Stimulated activated CD4-positive, alpha-beta T cell treated with anti-CD3 and anti-CD28 coated beads, Interleukin-15, amount 100 ng/mL, for 48 hours (primary cell): ENCODE measurements at places on chromosomes 4 and X.

- DNase-seq, result no peak
These were observed 22.2 kb downstream of the CRMP1 start for GRCh38 chr4:5870701-5871100.

GRCh38 chrX:24428516-24428915, 36.6 kb upstream of the PDK3 start:
- no peak for DNase-seq

DNA sequence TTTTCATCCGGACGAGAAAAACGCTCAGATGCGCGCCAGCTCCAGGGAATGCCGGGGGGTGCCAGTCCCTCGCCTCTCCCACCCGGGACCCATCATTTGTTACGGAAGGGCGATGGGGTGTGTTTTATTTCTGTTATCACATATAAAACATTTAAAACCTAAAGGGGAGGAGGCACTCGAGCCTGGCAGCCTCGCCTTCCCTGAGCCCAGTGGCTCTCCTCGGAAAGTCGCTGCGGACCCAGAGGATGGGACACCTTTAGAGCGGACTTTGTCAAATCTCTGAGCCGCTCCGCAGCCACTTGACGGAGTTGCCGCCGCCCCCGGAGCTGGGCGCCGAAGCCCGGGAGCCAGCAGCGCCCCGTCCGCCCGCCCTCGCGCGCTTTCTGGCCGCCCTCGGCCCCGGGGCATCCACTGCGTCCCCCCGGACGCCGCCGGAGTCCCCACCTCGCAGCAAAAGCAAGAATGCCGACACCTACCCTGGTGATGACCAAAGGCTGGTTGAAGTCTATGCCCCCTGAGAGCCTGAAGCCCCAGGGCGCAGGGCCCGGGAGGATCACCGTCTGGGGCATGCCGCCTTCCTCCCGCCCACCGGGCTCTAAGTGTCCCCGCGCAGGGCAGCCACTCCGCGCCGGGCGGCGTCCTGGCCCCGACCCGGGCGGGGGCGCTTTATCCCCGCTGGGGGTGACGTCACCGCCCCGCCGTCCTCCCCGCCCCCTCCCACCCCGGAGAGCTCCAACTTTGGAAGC, at the start of gene PDLIM3:
TSS of gene PDLIM3 (minus strand) at position 642 of the 746 bp plus-strand sequence. CDS start at position 569, 73 bp downstream.
- no peak for DNase-seq

DNA sequence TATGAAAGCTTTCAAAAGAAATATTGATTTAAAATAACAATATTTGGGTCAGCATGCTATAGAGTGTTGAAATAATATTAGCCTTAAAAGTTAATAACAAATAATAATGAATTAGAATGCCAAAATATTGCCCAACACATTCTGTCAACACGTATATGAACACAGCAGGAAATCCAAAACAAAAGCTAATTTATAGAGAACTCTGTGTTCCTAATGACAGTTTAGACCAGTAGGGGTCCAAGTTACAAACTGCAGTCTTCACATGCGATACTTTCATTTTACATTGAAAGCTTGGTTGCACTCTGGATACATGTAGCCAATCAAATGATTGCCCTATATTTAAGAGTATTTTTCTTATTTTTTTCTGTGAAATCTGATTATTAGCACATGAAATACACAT, 274.4 kb downstream of the DCTD start:
- no peak for DNase-seq

GRCh38 chr4:93199492-93199891, 629.1 kb upstream of the ATOH1 start:
- DNase-seq, result no peak

GRCh38 chrX:11792461-11793421, 34.7 kb downstream of the MSL3 start:
- DNase-seq, result peak; percentile 64

DNA sequence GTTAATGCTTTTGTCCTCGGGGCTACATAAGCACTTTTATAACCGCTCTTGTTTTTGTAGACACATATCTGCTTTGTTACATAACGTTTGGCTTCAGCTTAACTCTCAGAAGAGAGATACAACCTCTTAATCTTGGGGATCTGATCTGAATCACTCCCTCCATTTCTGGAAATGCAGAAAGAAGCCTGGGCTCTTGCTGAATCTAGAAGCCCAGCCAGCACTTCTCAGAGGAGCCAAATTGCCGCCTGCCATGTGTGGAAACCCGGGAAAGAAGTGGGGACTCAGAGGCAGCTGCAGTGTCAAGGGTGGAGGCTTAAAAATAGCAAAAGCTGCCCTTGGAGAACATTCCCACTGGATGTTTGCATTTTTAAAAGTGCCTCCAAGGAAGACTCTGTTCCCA, 69.3 kb upstream of the LDB2 start:
- no peak for DNase-seq

- DNase-seq, result no peak
These were observed 110.7 kb downstream of the TMEM47 start for GRCh38 chrX:34546366-34546765.

DNA sequence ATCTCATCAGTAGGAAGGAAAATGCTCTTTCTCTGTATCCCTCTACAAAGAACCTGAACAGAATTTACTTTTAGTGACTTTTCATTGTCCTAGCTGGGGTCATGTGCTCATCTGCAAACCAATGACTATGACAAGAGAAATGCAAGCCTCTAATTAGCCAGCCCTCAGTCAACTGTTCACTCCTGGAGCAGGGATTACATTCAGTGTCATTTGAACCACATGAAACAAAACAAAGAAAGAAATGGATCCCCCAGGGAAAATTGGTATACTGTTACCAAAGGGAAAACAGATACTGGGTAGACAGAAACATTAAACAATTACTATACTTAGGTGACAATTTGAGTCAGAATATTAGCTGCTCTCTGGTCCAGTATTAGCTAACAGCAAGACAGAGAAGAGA, 173.6 kb downstream of the RCHY1 start:
- DNase-seq, result no peak

DNA sequence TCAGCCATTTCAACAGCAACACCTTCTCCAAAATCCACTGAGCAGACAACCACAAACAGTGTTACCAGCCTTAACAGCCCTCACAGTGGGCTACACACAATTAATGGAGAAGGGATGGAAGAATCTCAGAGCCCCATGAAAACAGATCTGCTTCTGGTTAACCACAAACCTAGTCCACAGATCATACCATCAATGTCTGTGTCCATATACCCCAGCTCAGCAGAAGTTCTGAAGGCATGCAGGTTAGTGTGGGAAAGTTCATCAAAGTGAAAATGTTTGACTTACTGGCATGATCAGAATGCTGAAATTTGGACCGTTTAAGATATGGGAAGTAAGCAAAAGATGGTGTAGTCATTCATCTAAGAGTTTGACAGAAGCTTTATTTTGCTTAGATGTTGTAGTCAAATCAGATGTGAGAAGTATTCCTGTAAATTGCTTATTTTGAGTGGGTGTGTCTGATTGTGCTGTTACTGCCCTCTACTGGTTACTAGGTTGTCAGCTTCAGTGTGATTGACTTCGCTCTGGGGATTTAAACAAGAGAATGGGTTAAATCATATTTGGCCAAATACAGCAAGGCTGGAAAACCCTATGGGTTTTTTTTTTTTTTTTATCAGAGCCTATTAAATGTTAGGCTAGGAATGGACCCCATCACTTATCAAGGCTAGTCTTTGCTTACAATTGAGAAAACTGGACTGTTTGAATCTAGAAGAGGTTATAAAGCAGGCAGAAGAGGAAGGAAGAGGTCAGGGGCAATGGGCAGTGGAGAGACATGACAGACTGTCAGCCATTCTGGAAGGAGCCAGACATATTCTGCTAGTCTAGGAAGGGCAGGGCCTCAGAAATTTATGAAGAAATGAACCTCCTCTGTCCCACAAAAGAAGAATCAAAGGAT, 130.3 kb downstream of the DIPK2B start:
- DNase-seq, result no peak

DNA sequence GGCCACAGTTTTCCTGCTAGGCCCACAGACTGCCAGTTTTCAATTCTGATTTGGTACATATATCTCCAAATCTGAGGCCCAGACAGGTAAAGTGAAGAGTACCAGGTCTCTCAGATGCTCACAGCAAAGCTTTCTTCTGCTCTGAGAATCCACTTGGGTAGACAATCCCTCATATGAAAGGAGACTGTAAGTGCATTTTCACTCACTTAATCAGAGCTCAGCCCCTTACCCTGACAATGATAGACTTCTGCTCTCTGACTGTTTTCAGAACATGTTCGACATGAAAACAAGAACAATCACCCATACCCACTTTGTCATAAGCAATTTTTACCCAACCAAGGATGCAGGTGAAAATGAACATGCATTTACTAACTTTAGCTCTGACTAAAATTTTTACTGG, 7.1 kb downstream of the GPRIN3 start:
- no peak for DNase-seq

GRCh38 chr4:183618681-183619080, 40.3 kb downstream of the RWDD4 start:
- DNase-seq, result no peak

DNA sequence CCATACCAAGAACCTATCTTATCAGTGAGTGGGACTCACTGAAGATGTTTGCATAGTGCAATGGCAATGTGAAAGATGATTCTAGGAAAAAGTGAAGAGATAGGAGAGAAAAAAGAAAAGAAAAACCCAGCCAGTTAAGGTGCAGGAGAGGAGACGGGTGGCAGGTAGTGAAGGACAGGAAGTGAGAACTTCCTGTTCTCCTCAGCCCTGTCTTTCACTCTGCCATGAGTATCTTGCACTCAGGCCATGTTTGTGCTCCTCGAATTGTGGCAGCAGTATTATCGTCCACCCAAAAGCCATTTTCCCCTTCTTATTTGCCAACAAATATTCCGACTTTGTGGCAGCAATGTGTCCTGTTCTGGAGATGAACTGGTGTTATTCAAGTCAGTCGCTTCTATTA, 8.6 kb upstream of the ENPEP start:
- no peak for DNase-seq

GRCh38 chr4:80475798-80476197, 140.3 kb downstream of the CFAP299 start:
- no peak for DNase-seq
